ENCODE measurements at places on chromosomes 4 and X.

- DNase-seq: no peak
Observed at GRCh38 chr4:94544811-94545210, 93.1 kb downstream of the PDLIM5 start.

DNA sequence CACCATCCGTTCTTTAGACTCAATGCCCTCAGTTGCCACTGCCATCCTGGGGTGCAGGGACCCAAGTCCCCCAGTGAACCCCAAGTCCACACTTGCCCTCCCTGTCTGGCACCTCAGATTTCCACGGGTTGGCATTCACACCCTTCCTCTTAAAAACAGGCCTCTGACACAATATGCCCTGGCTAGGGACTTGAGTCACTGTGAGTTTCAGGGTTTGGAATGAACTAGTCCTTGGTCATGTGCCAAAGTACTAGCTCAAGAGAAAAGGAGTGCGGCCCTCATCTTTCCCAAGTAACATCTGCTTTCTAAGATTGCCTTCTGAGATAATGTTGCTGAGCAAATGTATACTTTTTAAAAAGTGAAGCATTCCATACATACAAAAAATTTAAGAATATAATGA lies 134.0 kb downstream of the MID1 start:
- DNase-seq: peak; percentile 58

- DNase-seq: no peak
Observed at GRCh38 chr4:73445383-73446335, 9.6 kb downstream of the AFP start.

DNA sequence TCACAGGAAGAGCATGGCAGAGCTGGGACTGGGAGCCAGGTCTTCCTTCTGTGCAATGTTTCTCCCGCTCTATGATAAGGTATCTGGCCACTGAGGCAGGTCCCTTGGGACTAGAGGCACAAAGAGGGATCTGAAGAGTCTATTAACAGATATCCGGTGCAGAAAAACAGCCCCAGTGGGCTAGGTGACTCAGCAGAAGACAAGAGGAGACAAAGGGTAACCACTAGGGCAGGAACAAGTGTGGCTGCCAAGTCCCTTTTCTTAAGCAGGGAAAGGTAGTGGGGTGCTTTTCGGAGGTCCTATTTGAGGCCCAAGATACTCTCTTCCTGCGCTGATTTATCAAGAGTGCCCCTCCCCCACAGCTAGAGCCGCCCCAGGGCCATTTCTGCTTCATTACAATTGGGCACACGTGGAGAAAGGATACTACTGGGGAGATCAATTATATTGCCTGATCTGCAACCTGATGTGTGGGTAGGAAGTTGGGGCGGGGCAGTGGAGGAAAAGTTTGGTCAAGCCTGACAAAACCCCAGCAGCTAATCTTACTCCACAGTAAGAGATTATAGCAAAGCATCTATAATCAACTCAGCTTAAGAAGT lies at the start of gene DGAT2L6:
TSS of gene DGAT2L6 (plus strand) at position 546 of the 596 bp plus-strand sequence. CDS start 100 bp downstream, outside the sequence.
- no peak for DNase-seq

DNA sequence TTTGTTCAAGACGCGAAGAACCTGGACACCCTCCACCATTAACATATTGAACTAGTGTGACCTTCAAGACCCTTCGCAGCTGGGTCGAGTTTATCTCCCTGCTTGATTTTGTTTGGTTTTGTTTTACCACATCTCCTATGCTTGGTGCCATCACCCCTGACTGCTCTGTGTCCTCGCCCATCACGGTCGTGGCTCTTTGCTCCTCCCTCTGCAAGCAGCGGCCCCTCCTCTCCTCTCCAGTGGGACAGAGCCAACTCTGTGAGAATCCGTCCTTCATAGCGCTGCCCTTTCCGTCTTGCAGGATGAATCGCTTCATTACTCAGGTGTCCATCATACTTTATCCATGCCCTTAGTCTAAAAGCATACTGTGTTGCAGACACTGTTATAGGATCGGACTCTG lies 9.1 kb upstream of the FAM149A start:
- DNase-seq: no peak

GRCh38 chrX:124229374-124229773 lies 103.1 kb upstream of the TEX13D start:
- no peak for DNase-seq

DNA sequence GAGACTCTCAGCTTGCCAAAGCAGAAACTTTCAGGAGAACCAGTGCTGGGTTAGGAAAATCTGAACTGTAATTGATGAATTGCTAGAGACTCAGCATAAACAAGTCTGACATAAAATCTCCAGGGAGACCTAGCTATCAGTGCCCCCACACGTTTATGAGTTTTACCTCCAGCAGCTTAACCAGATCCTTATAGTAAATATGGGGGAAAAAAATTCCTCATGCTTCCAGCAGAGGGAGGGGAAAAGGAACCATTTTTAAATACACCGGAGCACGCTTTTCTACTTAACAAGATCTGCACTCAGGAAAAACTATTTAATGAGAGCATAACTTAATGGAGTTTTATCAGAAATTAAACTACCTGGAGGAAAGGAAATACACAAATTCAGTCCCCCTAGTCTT lies 1040.7 kb upstream of the INTU start:
- DNase-seq: no peak

- DNase-seq: no peak
Observed at GRCh38 chr4:126411047-126411446, 1096.3 kb downstream of the FAT4 start.

GRCh38 chr4:128275346-128275745 lies 12.3 kb downstream of the PGRMC2 start:
- peak; percentile 12 for DNase-seq

DNA sequence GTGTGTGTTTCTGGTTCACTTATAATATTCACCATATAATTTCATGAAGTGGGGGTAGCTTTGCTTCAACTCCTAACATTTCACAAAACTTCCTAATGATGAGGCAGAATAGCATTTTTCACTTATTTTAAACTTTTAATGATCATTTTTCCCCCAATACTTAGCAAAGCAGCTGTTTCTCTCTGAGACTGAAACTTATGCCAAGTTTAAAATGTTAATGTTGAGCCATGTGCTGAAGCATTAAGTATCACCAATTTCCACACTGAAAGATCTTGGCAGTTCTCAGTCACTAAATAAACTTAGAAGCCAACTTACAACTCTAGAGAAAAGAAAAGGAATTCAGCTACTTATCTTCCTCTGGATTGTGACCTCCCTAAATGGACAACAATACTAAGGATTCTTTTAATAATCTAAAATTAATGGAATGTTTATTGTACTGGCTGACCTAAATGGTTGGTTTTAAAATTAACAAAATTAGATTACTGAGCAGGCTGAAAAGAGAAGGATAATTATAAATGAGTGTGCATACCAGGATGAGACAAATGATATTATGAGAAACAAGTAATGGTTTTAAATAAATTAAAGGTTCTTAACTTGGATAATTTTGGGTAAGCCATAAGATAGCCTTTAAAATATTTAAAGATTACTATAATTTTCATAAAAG lies 1429.4 kb upstream of the ADGRL3 start:
- DNase-seq: no peak

GRCh38 chrX:38768079-38768478 lies 33.2 kb upstream of the MID1IP1 start:
- DNase-seq: peak; percentile 21

GRCh38 chr4:41814565-41814964 lies 66.0 kb upstream of the PHOX2B start:
- peak; percentile 63 for DNase-seq

DNA sequence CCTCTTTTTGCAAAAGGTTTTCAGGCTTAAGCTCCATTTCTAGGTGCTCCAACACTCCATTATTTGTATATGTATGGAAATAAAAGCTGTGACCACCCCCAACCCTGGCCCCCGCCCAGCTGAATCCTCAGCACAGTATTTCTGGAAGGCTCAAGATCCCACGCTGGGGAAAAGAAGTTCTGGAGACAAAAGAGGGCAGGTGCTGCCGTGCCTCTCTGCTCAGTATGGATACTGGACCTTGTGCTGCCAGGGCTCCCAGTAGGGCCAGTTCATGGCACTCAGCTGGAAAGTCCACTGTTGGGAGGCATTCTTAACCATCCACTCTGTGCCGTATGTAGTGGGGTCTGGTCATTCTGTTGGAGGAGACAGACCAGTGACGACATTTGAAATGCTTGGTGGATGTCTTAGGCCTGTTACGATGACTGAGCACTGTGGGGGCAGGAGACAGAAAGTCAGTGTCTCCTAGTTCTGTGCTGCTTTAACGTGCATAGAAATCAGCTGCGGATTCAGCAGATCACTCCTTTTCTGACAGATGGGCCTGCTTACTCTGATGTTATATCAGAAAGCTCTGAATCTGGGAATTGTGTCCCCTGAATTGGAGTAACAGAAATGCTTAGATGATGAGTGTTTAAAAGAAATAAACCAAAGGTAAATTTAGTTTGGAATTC lies 48.4 kb upstream of the MSANTD1 start:
- DNase-seq: no peak

DNA sequence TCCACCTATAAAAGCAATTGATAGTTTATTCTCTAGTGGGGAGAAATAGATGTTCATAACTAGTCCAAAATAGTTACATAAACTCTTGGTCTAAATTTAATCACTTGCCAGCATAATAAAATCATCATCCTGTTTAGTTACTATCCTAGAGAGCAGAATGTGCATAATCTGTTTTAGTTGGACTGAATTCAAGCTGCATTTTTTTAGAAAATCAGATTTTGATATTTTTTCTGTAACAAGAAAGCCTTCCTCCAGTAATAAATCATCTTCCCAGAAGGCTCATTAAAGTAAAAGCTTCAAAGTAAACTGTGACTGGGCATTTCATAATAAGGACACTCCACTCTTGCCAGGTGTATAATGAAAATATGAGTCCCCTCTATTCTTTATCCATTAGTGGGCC lies 453.1 kb downstream of the TRAM1L1 start:
- DNase-seq: no peak

- peak; percentile 43 for DNase-seq
Observed at GRCh38 chrX:118975831-118976598, 1.6 kb downstream of the LONRF3 start.

- DNase-seq: no peak
Observed at GRCh38 chr4:3462321-3462789, 751 bp upstream of the DOK7 start.

DNA sequence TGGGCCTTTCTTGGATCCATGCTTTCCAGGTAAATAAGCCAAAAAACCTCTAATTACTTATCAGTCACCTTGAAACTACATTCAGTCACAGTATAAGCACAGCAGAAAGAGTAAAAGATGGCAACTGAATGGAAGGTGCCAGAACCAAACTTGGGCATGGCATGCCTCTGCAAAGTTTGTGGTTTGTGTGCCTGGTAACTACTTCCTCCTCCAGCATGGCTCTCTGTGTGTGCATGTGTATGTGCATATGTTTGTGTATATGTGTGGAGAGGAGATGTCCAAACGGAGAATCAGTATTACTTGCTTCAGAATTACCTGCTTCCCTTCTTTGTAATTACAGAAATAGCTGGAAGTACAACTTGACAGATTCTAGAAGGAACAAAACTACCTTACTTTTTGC lies 67.5 kb downstream of the AGTR2 start:
- no peak for DNase-seq

GRCh38 chr4:120971884-120972283 lies 49.4 kb upstream of the PRDM5 start:
- no peak for DNase-seq

DNA sequence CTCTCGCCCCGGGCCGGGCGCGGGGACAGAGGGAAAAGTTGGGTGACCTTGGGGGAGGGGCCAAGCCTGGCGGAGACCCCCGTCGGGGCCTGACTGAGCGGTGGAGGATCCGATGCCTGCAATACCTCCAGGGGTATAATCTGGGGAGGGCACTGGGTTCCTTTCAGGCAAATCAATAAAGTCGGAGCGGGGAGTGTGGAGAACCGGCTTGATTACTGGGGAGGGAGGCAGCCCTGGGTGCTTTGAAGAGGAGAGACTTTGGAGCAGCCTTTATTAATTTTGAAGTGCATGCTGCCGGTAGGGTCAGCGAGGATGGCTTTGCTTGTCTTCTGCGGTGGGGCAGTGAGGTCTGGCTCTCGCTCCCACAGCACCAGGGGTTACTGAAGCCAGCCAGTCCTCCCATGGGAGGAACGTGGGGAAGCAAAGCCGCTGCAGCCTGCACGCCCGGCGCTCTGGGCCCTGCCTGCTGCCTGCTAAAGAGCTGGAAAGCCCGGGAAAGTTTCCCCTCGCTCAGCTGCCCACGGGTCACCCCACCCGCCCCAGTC lies 403 bp upstream of the LGI2 start:
- peak; percentile 47 for DNase-seq

DNA sequence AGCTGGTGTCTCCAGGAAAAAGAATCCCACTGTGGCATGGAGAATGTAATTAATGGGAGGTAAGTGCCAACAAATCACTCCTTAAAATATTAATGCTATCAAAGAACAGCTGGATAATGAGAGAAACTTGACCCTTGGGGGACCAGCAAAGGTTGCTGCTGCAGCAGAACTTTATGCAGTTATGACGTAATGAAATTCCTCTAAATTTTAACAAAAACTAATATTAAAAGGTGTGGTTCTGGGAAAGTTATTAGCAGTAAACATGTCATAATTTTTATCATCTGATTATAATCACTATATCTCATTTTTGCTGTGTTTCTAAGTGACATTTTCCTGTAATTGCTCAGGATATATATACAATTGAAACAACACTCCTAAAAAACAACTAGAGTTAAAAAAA lies 1.7 kb upstream of the SHISA3 start:
- no peak for DNase-seq

DNA sequence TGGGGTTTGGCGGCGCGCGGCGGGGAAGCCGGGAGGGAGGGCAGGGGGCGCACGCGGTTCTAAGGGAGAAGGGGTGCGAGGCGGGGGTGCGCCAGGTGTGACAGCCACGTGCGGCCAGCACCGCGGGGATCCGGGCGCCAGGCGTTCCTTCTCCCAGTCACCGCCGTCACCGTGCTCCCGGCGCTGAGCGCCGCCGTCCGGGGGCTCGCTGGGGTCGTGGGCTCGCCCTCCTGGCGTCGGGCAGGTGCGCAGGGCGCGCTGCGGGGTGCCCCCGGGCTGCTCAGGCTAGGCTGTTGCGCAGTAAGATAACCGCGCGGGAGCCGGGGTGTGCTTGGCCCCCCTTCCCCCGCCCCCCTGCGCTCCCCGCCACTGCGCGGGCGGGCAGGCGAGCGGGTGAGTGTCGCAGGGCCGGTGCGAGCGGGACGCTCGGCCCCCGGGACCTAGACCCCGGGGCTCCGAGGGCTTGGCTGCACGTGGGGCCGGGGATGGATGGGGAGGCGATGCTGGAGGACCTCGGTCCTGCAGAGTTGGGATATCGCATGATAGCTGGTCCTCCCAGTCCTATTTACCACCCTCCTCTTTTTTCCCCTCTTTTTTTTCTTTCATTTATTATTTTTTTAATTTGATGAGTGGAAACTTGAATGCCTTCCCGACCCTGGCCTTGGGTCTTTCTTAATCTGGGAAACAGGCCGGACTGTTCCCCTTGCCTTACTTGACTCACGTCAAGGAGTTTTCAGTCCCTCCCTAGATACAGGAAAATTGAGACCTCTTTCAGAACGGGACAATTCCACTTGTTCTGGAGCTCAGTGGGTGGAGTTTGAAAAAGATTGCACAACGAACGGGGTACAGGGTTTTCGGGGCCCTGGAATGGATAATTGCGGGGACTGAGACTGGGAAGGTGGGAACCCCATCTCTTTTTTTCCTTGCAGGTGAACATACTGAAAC lies 797 bp downstream of the TXLNG start:
- DNase-seq: peak; percentile 30

GRCh38 chr4:145511913-145512522 lies 30.4 kb downstream of the SMAD1 start:
- DNase-seq: no peak

All from AG20443 (cell line).